ENCODE measurements at places on chromosomes 7 and 10.

DNA sequence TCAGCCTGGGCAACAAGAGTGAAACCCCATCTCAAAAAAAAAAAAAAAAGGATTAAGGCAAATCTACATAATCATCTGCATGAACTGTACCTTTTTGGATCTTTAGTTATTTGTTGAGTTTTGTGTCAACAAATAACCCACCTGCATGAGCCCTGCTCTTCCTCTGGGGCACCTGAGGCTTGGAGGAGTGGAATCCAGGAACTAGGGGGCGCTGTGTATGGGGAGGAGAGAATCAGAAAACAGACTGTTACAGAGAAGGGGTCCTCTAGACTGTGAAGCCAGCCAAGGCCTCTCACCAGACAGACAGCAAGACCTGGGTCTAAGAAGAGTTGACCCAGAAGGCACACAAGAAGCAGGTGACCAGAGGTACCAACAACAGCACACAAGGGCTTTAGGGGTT lies 682.8 kb upstream of the NRP1 start:
- DNase-seq, result no peak

GRCh38 chr10:7436490-7437100 lies 25.8 kb upstream of the SFMBT2 start:
- no peak for DNase-seq

DNA sequence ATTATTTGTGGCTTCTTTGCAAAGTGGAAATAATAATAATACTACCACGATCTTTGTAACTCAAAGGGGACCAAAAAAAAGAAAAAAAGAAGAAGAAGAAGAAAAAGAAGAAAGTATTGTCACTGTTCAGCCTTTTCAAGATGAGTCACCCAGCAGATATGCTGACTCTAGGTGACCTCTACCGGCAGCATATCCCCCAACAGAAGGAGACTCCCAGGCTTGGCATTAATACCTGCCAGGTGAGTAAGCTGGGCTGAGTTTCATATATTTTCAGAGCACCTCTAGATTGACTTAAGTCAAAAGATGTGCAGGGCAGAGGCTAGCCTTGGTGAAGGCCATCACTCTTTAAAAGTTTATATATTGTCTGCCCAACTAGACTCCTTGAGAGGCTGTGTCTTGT lies 30.4 kb upstream of the GPR26 start:
- DNase-seq, result no peak

DNA sequence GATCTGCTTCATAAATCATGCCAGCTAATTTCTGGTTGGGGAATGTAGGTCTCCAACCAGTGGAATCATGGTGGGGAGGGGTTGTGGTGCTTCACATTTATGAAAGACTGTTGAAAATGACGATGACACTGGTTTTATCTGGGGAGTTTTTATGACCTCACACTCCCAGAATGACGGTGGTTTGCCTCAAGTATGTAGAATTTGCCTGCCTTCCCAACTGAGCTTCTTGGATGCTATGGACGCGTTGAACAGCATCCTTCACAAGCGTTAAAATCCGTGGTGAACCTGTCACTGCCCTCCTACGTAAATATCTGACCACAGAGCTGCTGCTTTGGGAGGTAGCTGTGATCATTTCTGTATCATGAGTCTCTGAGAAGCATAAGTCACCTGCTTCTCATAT lies 3.3 kb downstream of the INSYN2A start:
- DNase-seq, result peak; percentile 94

GRCh38 chr10:81820418-81820817 lies 54.6 kb upstream of the NRG3 start:
- no peak for DNase-seq

DNA sequence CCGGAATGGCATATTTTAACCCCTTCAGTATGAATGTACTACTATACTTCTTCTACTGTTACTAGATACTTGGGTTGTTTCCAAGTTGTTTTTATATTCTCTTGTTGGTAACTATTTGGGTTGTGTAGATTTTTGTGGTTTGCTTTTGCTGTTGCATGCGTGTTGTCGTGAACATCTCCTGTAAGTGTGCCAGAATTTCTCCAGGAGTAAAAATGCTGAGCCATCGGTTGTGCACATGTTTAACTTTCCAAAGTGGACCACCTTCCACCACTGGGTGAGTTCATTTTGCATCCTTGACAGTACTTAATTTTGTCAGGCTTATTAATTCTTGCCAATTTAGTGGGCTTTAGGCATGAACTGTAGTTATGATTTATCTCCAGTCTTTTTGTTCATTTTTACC lies 47.9 kb downstream of the CSGALNACT2 start:
- DNase-seq, result no peak

GRCh38 chr7:1669954-1670893 lies at the start of gene ELFN1:
TSS of gene ELFN1 (plus strand) at chr7:1670277. CDS start at chr7:1744597, 74,320 bp downstream.
- peak; percentile 47 for DNase-seq

DNA sequence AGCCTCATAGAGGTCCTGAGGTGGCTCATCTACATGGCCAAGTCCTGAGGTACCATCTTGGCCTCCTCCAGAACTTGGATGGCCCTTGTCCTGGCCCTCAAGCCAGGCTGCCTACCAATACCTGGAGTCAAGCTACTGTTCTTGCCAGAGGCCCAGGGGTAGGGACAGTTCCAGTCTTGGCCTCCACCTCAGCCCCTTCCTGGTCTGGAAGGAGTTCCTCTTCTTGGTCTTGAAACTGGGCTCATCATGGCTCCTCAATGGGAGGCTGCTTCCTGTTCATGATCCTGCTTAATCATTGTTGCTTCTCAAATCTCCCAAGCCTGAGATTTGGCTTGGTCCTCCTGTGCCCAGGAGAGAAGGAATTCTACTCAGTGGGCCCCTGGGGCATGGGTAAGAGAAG lies 3.9 kb downstream of the HPS6 start:
- no peak for DNase-seq

DNA sequence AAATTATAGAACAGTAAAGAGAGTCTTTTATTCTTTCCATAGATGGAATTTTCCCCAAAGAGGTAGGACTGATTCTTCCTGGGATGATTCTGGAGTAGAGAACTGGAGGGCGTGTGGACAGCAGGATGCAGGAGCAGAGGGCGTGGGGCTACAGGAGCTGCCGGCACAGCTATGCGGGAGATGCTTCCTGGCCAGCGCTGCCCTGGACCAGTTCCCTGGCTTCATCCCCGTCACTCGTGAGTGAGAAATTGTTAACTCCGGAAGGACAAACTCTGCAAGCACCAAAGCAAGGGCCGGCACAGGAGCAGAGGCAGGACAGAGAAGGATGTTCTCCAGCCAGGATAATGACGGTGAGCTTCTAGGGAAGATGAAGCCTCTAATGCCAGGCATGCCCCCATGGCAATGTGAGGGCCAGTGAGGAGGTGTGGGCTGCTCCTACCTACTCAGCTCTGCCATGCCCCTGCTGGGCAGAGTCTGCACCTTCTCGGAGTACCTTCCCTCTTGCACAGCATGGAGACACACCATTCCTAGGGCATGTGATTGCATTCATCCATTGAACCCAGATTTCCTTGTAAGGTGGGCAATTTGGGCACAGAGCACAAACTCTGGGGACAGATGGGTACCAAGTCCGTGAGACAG lies 760.9 kb upstream of the IGFBP3 start:
- DNase-seq, result no peak

DNA sequence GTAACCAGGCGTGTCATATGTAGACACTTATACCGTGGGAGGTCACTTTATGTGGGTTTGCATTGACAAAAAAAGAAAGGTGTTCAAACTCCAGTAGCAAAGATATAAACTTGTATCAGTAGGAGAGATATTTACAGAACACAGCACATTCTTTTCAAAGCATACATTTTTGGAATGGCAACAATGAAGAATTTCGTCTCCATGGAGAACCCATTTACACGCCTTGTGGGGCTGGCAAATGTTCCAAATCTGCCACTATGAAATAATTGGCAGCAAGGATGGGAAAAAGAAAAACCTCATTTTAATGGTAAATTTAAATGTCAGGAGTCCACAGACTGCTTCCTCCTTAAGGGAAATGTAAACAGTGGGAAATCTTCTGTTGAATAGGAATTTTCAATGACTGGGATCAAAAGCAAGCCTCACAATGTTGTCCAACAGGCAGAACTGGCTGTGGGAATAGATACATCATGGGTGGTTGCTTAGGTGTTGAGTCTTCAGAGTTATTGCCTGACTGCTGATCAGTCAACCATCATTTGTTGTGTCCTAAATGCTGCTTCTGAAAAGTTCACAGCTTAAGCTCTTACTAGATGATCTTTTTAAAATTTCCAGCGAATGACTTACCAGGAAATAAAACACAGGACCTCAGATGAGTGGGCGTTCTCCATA lies 256.6 kb upstream of the SEMA3C start:
- no peak for DNase-seq

GRCh38 chr10:113052076-113052830 lies 102.2 kb downstream of the TCF7L2 start:
- no peak for DNase-seq

DNA sequence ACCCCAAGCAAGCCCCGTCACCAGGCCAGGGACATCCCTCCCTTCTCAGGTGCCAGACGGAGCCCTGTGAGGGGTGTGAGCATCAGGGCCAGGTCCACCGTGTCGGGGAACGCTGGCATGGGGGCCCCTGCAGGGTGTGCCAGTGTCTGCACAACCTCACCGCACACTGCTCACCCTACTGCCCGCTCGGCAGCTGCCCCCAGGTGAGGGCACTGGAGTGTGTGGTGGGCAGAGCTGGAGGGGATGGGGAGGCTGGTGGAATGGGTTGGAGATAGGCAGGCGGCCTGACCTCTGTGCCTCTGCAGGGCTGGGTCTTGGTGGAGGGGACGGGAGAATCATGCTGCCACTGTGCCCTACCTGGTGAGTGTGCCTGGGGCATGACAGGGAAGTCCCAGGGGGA lies 19.9 kb upstream of the ZNF467 start:
- DNase-seq, result no peak

DNA sequence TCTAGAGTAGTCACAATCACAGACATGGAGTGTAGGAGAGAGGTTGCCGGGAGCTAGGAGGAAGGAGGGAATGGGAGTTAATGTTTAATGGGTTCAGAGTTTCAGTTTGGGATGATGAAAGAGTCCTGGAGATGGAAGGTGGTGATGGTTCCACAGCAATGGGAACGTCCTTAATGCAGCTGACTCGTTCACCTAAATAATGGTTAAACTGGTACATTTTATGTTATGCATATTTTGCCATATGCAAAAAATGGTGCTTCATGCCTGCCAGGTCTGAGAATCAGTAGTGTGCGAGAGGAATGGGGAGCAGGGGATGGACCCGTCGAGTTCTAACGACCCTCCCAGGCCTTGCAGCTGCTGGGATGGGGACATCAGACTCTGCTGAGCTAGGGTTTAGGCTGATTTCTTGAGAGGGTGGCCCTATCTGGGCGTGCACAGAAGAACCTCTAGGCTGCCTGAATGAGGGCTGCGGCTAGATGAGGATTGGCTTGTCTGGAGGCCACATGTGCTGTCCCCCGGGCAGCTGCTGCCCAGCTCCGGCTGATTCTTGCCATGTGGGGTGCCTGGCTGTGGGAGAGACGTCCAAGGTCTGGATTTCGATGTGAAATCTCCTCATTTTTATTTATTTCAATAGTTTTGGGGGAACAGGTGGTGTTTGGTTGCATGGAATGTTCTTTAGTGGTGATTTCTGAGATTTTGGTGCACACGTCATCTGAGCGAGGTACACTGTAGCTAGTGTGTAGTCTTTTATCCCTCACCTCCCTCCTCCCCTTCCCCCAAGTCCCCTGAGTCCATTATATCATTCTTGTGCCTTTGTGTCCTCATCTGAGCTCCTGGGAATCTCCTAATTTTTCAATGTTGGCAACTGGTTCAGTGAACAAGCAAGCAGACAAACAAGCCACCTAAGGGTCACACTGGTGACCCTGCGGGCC lies 116.0 kb downstream of the GRK5 start:
- no peak for DNase-seq
